ENCODE measurements at places on chromosomes 6 and 20.

- no peak for DNase-seq
Measured at GRCh38 chr6:145036236-145036635, 699.1 kb downstream of the EPM2A start.

- DNase-seq: peak; percentile 0
Measured at GRCh38 chr20:58718729-58719128, 26.1 kb downstream of the NPEPL1 start.

- DNase-seq: no peak
Measured at GRCh38 chr6:170074907-170075306, 216.0 kb downstream of the DLL1 start.

DNA sequence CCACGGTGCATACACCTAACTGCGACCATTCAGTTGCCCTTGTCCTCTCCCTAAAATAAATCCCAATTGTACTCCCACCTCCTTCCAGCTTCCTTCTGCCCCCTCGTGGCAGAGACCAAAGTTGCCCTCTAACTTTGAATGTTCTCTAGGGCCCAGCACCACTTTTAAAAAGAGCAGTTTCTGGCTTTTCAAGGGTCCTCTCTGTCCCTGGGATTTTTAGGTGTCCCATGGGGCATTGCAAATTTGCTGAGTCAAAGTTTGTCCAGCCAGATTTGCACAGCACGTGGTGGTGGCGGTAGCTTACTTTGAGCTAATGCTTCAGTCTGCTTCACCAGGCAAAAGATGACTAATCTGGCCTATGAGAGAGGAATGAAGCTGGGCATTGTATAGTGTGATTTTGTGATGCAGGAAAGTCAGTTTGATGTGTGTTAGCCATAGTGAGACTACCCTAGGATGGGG, 100.2 kb downstream of the PERP start:
- DNase-seq: peak; percentile 62

GRCh38 chr20:36036688-36037087, 68.3 kb downstream of the CNBD2 start:
- peak; percentile 7 for DNase-seq

DNA sequence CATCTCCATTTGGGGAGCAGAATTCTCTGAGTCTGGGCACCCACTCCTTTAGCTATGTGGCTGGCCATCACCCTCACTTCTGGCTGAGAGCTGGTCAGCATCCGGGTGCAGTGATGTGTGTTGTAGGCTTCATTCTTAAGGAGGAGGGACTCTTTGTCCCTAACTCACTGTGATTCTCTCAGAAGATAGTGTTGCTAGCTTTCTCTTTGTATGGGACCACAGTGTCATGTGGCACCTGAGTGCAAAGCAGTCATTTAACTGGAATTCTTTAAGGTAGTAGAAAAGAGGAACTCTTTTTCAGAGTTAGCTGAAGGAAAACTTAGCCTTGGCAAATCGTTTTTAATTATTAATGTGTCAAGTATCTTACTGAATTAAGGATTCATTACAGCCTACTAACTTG, 165.9 kb downstream of the JARID2 start:
- no peak for DNase-seq

GRCh38 chr20:43017241-43018030, 172.3 kb downstream of the PTPRT start:
- DNase-seq: no peak

DNA sequence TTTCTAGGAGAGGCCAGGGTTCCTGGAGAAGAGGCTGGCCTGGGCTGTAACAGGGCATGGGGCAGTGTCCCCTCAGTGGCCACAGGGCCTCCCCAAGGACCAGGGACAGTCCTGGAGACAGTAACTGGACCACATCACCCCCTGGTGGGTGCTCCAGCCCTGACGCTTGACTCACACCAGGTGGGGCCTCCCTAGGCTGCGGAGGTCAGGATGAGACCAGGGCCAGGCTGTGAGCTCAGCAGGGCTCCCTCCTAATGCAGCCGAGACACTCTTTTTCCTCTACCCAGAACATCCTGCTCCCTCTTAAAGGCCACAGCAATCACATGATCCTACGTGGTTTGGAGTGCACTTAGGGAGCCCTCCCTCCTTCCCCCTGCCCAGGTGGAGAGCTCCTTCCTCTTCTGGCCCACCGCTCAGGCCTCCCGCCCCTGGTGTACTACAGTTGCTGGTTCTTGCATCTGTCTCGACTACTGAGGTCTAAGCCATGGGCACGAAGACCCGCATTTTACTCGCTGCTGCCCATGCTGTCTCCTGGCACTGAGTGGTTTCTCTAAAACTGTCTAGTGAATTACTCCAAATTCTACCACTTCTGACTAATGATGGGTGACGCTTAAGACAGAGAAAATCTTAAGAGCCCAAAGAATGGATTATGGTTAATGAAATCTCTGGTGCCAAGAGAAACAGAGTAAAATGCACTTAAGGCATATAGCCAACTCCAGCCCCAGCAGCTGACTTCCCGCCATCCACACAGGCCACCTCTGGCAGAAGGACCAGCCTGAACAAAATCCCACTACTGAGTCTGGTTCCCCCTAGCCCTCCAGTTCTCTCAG, 166.1 kb upstream of the CST7 start:
- DNase-seq: no peak

DNA sequence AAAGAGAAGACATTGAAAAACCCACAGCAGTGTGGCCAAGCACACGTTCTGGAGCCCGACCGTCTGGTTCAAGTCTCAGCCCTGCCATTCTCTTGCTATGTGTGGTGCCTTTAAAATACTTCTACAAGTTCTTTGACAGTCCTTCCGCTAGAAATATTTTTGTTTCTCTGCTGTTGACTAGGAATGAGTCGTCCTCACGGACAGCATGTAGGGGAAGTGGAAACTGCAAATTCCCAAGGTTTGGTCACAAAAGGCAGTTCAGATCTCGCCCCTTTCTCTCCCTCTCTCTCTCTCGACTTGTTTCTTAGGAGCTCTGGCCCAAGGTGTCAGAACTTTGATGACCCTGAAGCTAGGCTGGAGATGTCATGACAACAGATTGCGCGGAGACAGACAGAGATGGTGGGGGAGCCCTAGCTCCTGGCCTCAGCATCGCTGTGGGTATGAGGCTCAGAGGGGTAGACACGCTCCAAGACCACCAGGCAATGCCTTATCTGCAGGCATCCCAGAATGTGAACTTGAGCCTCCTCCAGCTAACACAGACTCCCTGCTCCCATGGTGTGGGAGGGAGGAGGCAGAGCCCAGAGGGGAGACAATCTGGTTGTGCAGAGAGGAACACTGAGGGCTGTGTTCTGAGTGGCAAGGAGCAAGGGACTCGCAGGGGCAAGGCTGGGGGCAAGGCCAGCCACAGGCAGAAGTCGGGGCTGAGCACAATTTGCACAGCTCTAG, 368.9 kb upstream of the SULF2 start:
- no peak for DNase-seq

DNA sequence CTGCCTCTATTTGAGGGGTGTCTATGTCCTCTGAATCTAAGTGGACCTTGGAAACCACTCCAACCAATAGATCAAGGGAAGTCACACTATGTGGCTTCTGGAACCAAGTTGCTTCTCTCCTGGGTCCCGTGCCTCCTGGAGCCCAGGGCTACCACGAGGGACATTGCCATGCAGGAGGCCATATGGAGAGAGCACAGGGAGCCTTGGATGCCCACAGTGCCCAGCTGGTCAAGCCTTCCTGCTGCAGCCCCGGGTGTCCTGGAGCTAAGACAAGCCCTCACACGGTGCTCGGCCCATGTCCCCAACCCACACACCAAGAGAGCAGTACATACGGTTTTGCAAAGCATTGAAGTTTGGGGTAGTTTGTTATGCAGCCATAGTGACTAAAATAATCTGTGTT, 231.6 kb downstream of the SYNDIG1 start:
- DNase-seq: no peak

GRCh38 chr20:61117725-61118124, 134.3 kb upstream of the CDH4 start:
- DNase-seq: no peak

GRCh38 chr6:21666853-21667681, 73.5 kb downstream of the SOX4 start:
- no peak for DNase-seq

GRCh38 chr20:19937218-19937617, 79.9 kb upstream of the NAA20 start:
- peak; percentile 60 for DNase-seq
